Stimulated activated CD8-positive, alpha-beta memory T cell treated with anti-CD3 and anti-CD28 coated beads, Interleukin-4, amount 100 ng/mL, for 1 hour (primary cell): ENCODE measurements at places on chromosomes 7 and 10.

DNA sequence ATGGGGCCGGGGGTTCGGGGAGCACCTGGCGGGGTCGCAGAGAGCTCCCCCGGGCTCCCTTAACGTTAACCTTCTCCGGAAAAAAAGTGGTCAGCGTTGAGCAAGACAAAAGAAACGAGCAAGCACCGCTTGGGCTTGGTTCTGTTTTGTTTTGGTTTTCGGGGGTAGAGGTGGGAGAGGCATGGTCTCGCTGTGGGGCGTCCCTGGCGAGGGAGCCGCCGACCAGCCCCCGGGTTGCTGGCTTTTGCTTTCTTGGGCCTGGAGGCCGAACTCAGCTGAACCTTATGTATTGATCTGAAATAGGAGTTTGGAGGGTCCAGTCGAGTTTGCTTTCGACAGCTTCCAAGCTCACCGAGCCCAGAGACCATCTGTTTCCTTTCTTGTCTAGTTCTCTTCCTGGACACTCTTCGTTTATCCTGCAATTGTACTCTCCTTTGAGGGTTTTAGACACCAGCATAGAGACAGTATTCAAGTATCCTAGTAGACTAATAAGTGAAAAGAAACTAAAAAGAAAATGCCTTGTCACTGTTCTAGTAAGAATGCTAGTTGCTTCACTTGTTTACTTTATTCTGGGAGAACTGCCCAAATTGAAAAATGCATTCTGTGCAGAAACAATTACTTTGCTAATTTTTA is 980 bp downstream of the FHIP2A start:
- DNase-seq: peak; percentile 2

GRCh38 chr7:127995881-127996215 is 35.4 kb downstream of the LRRC4 start:
- no peak for DNase-seq

GRCh38 chr7:22776964-22777363 is 45.7 kb downstream of the TOMM7 start:
- DNase-seq: no peak

DNA sequence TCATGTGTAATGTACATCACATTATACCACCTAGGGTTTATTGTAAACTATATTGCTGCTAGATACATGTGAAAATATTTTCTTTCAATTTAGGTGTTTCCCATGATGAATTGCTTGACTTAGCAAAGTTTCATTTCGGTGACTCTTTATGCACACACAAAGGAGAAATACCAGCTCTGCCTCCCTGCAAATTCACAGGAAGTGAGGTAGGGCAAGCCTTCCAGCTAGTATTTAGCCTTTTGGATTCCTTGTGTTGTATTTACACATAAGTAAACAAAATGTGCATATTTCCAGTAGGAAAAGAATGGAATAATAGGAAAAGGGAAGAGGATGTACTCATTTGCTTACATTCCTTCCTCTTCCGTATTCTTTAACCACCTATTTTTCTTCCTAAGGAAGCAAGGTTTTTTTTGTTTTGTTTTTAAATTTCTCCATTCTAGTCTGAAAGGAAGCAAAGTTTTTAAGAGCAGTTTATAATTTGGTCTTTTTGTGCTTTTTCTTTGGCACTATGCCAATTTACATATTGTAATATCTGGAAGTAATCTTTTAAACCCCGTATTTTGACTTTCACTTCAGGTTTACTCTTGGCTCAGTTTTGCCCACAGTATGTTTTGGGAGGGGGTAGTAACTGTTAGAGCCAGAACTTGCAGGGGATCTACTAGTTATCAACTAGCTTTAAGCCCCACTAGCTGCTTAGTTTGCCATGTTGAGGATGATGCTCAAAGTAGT is 10.4 kb downstream of the PMPCB start:
- no peak for DNase-seq

GRCh38 chr7:151304856-151305255 is 36.8 kb upstream of the NUB1 start:
- DNase-seq: no peak

- no peak for DNase-seq
These were observed 3.1 kb downstream of the SH3PXD2A start for GRCh38 chr10:103852189-103852711.

DNA sequence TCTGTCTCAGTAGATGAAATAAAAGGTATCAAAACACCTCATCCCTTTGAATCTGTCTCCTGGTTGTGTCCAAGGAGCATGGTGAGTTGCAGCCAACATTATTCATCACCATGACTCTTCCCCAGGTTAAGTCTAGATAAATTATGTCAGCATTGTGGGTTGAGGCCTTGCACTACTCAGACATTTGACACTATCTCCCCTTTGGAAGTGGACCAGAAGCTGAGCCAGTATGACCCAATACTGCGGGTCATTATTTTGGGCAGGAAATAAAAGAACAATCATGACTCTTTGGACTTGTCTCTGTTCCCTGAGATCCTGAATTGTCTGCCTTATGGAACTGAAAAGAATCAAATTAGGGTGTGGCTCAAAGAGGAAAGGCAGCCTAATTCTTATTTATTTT is 168.2 kb upstream of the FAM171A1 start:
- no peak for DNase-seq

DNA sequence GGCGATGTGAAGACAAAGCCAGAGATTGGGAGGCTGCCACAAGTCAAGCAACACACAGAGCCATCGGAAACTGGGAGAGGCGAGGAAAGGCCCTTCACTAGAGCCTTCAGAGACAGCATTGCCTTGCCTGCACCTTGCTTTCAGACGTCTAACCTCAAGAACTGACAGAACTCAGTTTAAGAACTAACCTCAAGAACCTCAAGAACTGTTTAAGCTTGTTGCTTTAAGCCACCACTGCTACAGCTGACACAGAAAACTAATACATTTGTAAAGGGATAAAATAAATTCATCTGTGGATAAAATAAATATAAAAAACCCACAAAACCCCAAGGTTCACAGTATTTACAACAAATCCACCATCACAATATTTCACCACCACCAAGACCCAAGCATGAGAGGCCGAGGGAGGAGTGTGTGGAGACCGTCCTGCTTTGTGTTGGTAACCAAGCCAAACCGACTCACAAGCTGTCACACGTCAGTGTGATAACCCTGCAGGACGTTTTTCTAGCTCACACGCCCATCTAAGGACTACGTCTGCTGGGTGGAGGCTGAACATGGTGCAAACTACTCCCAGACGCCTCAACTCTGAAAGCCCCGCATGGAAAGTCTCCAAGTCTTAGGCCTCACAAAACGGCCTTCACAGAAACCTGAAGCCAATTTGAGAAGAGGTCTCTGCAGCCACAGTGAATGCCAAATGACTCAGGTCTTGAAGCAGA is 116.8 kb downstream of the ABLIM1 start:
- DNase-seq: peak; percentile 57

- DNase-seq: no peak
These were observed 43.2 kb downstream of the HTRA1 start for GRCh38 chr10:122504610-122504950.

GRCh38 chr7:130010689-130011412 is 40.3 kb downstream of the ZC3HC1 start:
- DNase-seq: peak; percentile 78

DNA sequence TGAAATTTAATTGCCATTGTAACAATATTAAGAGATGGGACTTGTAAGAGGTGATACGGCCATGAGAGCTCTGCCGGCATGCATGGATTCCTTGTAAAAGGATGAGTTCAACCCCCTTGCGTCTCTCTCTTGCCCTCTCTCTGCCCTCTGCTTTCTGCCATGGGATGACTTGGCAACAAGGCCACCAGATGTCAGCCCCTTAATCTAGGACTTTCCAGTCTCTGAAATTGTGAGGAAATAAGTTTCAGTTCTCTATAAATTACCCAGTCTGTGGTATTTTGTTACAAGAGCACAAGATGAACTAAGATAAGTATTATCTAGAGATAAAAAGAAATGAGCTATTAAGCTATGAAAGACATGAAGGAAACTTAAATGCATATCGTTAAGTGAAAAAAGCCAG is 145.7 kb upstream of the AHR start:
- no peak for DNase-seq

- DNase-seq: no peak
These were observed 145.7 kb downstream of the ELAPOR2 start for GRCh38 chr7:86913709-86914108.

DNA sequence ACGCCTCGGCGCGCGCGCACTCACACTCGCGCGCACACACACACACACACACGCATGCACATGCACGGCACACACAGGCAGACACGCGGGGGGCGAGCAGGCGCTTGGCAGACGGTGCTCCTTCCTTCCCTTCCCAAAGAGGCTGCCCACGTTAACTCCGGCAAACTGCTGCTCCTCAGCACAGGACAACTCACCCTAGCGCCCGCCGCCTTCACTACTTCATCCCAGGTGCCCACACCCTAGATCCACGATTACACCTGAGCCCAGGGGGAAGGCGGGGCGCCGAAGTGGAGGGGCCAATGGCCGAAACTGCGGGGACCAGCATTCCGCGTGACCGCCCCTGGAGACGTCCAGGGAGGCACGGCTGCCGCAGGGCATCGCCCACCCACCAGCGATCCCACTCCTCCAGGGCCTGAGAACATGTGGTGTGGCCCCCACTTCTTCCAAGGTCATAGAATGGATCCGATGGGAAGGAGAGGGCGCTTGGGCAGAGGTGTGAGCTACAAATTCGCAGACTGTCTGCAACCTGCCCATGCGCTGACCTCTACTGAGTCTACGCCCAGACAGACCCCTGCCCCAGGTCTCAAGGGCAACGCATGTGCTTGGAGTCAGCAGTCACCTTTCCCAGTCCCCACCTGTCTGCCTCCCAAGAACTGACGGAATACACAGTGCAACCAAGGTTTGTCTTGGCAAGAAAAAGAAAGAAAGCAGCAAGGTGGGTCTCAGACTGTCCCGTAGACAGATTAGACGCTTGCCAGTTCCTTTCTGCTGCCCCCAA is 74.6 kb downstream of the CALN1 start:
- no peak for DNase-seq

- no peak for DNase-seq
These were observed 27.0 kb downstream of the RAPGEF5 start for GRCh38 chr7:22329816-22330524.
